Thyroid gland (tissue), 4 donors: ENCODE measurements at places on chromosomes 6 and 20.

GRCh38 chr6:144785056-144785455, 499.9 kb downstream of the UTRN start:
- peak; percentile 15 for DNase-seq

DNA sequence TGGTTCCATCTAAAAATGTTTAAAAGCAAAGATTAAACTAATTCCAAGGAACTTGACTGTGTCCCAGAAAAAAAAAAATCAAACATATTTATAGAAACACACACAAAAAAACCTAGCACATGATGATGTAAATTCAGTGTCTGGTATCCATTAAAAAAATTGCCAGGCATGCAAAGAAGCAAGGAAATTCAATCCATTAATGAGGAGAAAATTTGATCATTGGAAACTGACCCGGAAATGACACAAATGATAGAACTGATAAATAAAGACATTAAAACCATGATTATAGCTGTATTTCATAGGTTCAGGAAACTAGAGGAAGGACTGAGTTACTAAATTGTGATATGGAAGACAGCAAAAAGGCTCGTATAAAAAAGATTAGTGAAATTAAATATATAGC, 34.7 kb downstream of the PDYN start:
- DNase-seq, result no peak

DNA sequence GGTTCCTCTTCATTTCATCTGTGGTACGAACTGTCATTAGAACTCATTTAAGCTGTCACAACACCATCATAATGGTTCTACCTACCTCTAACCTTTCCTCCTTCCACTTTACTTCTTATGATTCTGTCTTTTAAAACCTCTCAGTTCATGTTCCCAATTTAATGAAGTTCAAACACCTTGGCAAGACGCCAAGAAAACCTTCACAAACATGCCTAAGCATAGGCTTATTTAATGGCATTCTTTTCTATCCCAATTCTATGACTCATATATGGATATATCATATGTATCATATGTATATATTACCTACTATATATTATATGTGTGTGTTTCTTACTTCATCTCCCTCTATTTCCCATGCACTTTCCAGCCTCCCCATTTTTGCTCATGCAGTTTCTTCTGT, 283.4 kb upstream of the TBX18 start:
- DNase-seq, result no peak

DNA sequence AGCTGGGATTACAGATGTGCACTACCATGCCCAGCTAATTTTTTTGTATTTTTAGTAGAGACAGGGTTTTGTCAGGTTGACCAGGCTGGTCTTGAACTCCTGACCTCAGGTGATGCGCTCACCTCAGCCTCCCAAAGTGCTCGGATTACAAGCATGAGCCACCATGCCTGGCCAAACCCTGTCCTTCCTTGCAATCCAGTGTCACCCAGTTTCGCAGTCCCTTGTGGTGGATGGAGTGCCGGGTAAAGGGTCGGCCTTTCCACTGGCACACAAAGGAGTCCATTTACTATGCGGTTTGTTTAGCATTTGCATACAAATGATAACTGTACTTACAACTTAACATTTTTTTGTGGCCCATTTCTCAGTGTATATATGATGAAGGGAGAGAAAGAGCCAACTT, 99.3 kb upstream of the TIAM2 start:
- no peak for DNase-seq

DNA sequence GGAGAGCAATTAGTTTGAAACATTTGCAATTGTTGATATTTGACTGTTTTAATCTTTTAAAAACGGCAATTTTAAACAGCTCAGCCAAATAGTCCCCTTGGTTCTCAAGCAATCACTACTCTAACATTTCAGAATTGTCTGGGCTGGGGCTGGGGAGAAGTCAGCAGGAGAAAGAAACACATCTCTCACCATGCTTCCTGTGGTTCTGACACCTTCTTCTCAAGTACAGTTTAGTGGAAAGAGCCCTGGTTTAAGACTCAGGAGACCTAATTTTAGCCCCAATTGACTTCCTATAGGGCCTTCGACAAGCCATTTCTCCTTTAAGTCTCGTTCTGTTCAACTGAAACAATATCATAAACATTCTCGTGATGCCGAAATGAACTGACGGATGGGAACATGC, 168.4 kb upstream of the CDYL start:
- no peak for DNase-seq

- no peak for DNase-seq
These were observed 163.5 kb upstream of the GJE1 start for GRCh38 chr6:141969201-141969600.

DNA sequence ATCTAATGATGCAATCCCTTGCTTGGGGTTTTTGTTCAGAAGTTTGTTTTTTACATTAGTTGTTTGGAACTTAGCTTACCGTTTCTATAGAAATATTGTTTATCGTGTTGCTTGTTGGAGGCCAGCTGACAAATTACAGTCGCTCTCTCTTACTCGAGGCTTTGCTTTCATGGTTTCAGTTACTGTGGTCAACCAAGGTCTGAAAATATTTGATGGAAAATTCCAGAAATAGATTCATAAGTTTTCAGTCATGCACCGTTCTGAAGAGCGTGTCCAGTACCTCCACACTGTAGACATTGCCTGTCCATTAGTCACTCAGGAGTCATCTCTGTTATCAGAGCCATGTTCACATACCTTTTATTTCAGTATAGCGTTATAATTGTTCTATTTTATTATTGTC, 47.9 kb downstream of the DEK start:
- DNase-seq, result no peak

DNA sequence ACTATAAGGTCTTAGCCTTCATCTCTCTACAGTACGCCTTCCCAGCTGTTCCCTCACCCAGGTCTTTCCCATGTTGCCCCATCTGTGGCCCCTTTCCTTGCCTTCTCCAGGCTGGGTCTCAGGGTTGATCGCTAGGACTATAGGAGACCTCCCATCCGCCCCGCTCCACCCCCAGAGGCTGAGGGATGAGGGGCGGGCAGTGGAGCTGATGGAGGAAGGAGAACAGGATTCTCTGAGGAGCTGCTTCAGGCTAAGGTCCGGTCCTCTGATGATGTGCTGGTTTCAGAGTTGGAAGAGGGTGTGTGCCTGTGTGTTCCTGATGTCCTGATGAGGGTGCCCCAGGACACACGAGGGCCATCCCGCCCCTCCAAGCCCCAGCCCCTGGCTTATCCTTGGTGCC, 154.8 kb upstream of the QKI start:
- DNase-seq, result no peak

DNA sequence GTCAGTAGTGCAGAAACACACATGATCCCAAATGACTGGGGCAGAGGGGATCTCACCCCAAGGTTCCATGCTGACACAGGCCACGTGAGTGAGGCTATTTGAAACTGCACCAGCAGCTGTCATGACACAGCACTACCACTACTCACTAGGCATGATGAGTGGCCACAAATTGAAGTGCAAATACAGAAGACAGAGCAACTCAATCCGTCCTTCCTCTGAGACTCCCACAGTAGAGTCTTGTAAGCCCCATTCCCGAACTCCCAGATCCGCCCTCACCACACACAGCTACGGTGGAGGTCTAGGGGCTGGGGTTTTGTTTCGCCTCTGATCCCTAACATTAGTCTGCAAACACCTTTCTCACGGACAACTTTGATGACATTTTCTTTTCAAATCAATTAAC, 113.3 kb upstream of the NUP153 start:
- no peak for DNase-seq

DNA sequence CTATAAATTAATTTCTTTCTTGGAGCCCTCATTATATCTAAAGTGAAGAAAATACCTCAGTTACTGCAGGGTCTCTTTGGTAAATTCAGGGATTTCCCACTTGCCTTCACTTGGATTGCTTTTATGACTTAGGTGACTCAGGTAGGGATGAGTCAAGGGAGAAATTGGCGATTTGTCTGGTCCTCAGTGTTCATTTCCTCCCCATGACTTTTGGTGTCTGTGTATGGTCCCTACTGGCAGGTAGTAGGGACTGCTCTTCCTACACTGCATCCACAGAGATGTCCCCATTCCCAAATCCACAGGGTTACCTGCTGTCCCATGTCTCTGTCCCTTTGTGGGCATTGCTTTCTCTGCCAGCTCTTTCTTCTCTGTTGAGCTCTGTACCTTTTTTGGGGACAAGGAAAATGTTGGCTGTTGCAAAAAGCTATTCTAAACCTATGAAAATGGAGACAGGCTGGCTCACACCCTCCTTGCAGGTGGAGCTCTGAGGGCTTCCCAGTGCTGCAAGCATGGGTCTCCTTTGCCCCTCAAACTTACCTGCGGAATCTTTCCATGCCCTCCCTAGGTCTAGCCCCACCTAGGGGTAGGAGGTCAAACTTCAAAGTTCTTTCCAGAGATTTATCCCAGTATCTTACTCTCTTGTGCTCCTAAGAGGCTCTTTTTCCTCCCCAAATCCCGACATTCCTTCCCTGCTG, 211.9 kb downstream of the ZNF217 start:
- DNase-seq, result no peak

- no peak for DNase-seq
These were observed 150.2 kb downstream of the CDKAL1 start for GRCh38 chr6:20684474-20684873.
